Thyroid gland (tissue), 4 donors: ENCODE measurements at places on chromosomes 13 and 19. TPM values are rescaled to one million over a fixed set of nuclear protein-coding genes. Genes with fewer than 3 reads are reported as not detected.

The ERICH6B gene
- total RNA-seq, result not detected

The ZNF527 gene
- total RNA-seq, result 12.6 TPM

The CYP2A6 gene
- total RNA-seq, result not detected

The COG3 gene
- total RNA-seq, result 44.6 TPM

GRCh38 chr19:35408284-35409171 is 37.7 kb downstream of the GPR42 start:
- no peak overlapping the region for H3K27ac ChIP-seq
- no peak overlapping the region for H3K4me3 ChIP-seq
- DNase-seq, result no peak
- H3K4me1 ChIP-seq, result no peaks in the 10 kb centered on the region
- H3K27me3 ChIP-seq, result no peaks in the 10 kb centered on the region

DNA sequence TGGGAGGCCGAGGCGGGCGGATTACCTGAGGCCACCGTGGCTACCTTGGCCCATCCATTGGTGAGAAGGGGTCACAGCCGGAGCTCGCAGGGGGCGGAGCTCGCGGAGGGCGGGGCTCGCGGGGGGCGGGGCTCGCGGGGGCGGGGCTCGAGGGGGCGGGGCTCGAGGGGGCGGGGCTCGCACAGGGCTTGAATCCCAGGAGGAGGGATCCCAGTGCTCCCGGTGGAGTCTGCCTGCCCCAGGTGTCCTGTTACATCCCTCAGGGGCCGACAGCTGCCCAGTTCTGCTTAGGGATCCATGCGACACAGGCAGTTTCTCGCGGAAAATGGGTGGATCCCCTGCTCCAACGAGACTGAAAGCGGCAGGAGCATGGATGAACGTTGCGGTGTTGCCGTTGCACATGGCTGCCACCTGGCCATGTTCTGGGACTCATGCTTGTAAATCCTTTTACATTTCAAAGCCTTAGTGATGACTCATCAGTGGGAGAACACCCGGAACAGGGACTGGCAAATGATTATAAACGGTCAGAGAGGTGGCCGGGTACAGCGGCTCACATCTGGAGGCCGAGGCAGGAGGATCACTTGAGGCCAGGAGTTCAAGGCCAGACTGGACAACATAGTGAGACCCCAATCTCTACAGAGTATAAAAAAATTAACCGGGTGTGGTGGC is 25.1 kb downstream of the TMPRSS9 start:
- no peaks in the 10 kb centered on the region for H3K4me1 ChIP-seq
- DNase-seq, result no peak
- no peaks in the 10 kb centered on the region for H3K27me3 ChIP-seq
- no peak overlapping the region for H3K4me3 ChIP-seq
- no peak overlapping the region for H3K27ac ChIP-seq
- H3K36me3 ChIP-seq, result no peaks in the 10 kb centered on the region

DNA sequence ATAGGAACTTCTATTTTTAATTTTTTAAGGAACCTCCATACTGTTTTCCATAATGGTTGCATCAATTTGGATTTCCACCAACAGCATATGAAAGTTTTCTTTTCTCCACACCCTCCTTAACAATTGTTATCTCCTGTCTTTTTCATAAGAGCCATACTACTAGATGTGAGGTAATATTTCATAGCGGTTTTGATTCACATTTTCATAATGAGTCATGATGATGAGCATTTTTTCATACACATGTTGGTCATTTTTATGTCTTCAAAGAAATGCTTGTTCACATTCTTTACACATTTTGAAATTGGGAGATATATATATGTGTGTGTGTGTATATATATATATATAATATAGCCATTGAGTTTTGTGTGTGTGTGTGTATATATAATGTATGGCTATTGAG is 420.3 kb upstream of the PCDH9 start:
- H3K27me3 ChIP-seq, result no peaks in the 10 kb centered on the region
- no peaks in the 10 kb centered on the region for H3K36me3 ChIP-seq
- H3K4me3 ChIP-seq, result no peak overlapping the region
- H3K4me1 ChIP-seq, result no peaks in the 10 kb centered on the region
- no peak overlapping the region for H3K27ac ChIP-seq

GRCh38 chr19:28301463-28301862 is 911.5 kb downstream of the UQCRFS1 start:
- no peak for DNase-seq
- H3K4me1 ChIP-seq, result no peaks in the 10 kb centered on the region
- H3K4me3 ChIP-seq, result no peak overlapping the region
- H3K27ac ChIP-seq, result no peak overlapping the region

The VRK3 gene
- 42.5 TPM for total RNA-seq

DNA sequence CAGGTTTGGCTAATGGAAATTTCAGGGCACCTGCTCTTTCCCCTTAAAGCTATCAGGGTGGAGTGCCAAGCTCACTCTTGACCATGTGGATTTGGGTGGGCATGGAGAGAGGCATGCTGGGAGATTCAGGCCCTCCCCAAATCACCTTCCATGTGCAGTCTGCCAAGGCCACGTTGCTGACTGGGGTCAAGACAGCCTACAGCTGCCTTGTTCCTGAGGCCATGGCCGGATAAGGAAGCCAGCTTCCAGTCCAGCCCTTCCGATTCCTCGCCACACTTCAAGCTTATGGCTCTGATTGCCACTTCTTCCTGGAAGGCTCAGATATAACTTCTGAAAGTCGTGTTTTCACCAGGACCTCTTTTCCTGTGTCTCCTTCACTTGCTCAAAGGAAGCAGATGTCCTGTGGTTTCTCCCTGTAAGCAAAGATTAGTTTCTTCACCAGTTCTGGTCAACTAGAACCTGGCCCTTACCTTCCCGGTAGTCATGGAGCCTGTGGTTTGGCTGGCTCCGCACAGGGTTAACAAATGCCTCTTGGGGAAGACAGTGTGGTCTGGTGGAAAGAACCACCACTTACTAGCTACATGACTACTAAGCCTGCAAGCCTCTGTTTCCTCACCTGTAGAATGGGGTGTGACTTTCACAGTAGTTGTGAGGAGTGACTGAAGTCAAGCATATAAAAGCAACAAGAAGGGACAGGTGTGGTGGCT is 16.1 kb upstream of the TPT1 start:
- no peak for DNase-seq
- H3K4me3 ChIP-seq, result no peak overlapping the region
- H3K4me1 ChIP-seq, result no peaks in the 10 kb centered on the region
- H3K36me3 ChIP-seq, result peaks cover 9% of the 10 kb centered on the region

DNA sequence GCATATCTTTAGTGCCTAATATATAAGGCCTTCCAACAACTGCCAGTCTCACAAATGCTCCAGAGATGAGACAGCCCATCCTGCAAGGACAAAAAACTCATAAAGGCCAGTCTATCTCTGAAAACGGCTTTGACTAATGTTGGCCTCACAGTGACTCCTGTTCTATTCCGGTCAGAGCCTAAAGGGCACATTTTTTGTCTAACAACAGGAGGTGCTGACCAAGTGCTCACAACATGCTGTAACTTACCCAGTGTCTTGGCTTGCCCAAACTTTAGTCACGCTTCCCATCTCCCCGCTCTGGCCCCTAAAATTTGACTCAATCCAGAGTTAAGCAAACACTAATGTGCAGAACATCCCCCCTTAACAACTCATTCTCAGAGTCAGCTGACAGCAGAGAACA is 1411.2 kb upstream of the MIR17HG start:
- no peak overlapping the region for H3K4me3 ChIP-seq
- H3K27me3 ChIP-seq, result no peaks in the 10 kb centered on the region
- no peak for DNase-seq
- H3K4me1 ChIP-seq, result no peaks in the 10 kb centered on the region
- no peaks in the 10 kb centered on the region for H3K36me3 ChIP-seq
